Naive thymus-derived CD4-positive, alpha-beta T cell (primary cell): ENCODE measurements at places on chromosomes 6 and 20. TPM values are rescaled to one million over a fixed set of nuclear protein-coding genes. Genes with fewer than 3 reads are reported as not detected.

RSPH4A gene
- 1.3 TPM for total RNA-seq

NKX2-4 gene
- total RNA-seq = not detected in 2 replicates

SH3BGRL2 gene
- total RNA-seq = 0.05 and 0.17 TPM in 2 replicates

CDKAL1 gene
- total RNA-seq = 30.3 and 31.3 TPM in 2 replicates

CCN6 gene
- not detected in 2 replicates for total RNA-seq

CST4 gene
- not detected for total RNA-seq

GRCh38 chr6:53495506-53496499 is 49.1 kb downstream of the GCLC start:
- DNase-seq = no peak

- no peak for DNase-seq
Measured at GRCh38 chr6:82872185-82872584, 193.5 kb downstream of the UBE3D start.

DNA sequence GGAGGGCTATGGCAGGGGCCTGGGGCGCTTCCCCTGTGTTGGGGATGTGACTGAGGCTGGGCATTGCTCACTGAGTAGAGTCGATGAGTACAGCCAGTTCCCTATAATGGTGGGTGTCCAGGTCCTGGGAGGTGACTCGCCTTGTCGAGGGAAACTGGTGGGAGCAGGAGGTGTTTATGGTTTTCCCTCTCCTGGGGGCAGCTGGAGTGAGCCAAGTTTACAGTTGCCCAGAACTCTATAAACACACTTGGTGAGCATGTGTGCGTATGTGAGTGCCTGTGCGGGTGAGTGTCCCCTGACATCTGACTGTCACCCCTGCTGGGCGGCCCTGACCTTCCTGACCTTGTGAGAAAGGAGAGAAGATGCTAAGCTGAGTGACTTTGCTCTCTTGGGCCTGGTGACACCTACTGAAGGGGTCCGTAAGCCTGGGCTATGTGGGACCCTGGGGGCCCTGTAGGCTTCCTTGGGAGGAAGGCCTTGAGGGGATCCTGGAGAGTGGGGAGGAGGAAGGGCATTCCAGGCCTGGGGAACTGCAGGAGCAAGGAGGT is 65.9 kb downstream of the VEGFA start:
- no peak for DNase-seq

- no peak for DNase-seq
Measured at GRCh38 chr6:150491131-150491810, 108.4 kb upstream of the PLEKHG1 start.

DNA sequence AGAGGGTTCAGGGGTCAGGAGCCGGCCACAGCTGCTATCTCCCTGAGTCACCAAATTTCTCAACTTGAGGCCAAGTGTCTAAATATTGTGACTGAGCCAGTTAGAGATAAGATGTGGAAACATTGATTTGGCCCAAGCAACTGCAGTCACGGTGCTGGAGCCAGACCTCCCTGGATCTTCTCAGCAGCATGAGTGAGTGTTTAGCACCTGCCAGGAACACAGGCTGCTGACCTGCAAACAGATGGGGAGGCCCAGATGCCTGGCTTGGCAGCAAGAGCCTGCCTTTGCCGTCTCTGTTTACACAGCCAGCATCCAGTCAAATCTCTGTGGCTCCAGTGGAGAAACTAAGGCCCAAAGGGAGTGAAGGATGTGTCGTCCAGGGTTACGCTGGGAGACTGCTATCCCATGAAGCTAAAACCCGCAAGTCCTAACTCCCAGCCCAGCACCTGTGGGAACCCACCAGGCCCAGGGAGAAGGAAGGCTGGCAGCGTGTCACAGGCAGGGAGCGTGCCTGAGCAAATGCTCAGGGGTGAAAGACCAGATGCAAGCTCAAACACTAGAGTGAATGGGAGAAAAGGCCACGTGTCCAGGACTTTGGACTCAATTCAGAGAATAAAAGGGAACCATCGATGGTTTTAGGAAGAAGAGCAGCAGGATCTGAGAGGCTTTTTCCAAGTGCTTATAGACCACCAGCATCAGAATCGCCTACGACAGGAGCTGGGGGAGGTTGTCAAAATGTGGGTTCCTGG is 15.9 kb upstream of the PTGIS start:
- no peak for DNase-seq

GRCh38 chr6:30590509-30590908 is 19.3 kb downstream of the ABCF1 start:
- no peak for DNase-seq

DNA sequence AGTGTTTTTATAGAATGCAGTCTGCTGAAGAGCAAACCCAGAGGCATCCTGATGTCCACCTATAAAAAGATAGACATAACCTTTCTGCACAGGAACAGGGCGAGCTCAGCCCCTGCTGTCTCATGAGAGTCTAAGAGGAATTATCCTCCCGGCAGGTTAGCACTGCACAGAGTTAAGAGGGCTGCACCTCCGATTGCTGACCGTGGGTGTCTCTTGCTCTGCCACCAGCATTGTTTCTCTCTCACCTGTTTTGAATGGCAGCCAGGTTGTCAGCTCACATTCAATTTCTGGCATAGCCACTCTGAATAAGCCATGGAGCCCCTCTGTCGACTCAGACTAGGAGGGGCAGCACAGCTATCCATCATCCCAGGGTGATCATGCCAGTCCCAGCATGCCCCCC is 211.2 kb downstream of the PHACTR1 start:
- DNase-seq = no peak

DNA sequence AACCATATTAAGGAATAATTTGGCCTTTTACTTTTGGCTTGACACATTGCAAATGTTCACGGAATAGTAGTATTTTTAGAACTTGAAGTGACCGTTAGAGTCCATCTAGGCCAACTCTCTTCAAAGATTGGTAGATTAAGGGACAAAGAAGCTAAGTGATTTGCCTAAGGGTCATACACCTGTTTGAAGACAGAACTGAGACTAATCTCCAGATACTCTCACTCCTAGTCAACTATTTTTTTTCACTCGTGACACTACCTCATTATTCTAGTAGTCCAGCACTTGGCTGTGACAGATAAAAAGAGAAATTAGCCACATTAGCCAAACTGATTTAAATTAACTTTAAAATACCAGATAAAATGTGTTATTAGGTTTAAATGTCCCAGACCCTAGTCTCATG is 10.6 kb downstream of the ACSS2 start:
- DNase-seq = no peak

DNA sequence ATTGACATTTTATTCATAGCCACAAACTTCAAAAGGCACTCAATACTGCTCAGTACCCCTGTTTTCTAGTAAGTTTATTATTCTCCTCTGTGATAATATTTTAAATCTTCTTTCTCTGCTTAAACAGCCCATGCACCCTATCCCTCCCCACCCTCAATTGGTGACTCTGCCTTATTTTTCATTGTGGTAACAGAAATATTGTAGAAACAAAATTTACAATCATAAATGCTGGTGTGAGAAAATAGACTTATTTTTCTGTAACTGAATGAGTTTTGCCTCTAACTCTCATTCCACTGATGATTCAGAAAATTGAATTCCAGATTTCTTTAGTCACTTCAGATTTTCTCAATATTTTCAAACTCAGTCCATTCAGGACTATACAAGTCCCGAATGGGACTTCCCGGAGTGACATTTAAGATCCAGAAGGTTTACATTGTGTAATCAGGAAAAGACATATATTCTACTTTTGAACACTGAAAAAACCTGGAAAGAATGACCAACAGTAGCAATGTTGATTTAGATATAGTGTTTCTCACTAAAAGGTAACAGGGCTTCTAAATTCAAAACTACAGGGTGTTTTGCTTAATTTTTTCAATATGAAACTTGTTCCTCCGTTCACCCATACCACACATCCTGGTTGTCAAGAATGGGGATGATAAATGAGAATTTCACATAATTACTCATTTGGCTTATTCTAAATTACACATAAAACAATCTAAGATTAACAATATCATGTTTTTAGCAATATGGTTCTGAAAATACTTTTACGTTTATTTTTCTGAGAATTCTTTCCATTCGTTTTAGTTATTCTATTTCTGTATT is 34.8 kb upstream of the UST start:
- DNase-seq = no peak
